ENCODE measurements at places on chromosomes 16 and 17.

DNA sequence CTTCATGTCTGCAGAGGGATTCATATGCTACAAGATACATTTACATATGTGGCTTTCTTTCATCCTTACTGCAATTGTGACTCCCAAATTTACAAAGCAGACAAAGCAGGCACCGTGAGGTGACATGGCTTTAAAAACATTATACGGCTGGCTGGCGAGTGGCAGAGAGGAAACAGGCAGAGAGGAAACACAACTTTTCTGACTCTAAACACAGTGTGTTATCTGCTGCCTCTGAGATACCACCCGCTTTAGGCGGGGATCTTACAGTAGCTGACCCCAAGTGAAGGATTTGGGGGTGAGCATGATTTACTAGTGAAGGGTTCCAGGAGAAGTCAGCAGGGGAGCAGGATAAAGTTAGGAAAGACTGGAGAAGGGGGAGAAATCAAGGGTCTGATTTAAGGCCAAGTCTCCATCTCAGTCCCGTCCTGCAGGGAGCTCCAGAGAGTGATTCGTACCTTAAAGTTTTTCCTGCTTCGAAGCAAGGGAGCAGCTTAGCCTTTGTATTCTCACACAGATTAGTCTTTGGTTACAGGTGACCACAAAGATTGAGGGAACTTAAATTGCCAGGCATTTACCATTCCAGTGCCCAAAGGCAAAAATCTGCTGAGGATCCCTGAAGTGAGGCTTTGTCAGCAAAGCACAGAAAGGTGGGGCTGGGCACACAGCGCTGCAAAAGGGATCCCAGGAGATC, 355.0 kb downstream of the GRIN2A start:
- DNase-seq: no peak

GRCh38 chr17:3602499-3602898, 6.7 kb downstream of the TRPV1 start:
- DNase-seq: no peak

- no peak for DNase-seq
Measured at GRCh38 chr17:77531641-77532040, 390.9 kb downstream of the SEC14L1 start.

GRCh38 chr17:80034791-80035686, 633 bp downstream of the TBC1D16 start:
- no peak for DNase-seq

DNA sequence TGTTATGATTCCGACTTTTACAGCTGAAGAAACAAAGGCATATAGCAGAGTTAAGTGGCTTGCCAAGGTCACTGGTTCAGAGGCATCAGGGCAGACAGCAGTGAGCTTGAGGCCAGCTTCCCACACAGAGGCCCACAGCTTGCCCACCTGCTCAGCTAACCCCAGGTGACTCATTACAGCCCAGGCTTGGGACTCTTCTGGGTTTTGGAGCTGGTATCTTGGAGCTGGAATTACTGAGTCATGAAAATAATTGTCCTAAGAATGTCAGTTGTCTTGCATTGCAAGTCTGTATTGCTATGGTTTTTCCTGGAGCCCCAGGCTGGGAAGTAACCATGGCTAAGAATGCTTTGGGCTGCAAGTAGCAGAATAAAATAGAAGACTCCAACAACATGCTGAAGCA, 32.4 kb upstream of the IRX3 start:
- no peak for DNase-seq

- DNase-seq: no peak
Measured at GRCh38 chr17:17467016-17467415, 9.8 kb upstream of the MED9 start.

DNA sequence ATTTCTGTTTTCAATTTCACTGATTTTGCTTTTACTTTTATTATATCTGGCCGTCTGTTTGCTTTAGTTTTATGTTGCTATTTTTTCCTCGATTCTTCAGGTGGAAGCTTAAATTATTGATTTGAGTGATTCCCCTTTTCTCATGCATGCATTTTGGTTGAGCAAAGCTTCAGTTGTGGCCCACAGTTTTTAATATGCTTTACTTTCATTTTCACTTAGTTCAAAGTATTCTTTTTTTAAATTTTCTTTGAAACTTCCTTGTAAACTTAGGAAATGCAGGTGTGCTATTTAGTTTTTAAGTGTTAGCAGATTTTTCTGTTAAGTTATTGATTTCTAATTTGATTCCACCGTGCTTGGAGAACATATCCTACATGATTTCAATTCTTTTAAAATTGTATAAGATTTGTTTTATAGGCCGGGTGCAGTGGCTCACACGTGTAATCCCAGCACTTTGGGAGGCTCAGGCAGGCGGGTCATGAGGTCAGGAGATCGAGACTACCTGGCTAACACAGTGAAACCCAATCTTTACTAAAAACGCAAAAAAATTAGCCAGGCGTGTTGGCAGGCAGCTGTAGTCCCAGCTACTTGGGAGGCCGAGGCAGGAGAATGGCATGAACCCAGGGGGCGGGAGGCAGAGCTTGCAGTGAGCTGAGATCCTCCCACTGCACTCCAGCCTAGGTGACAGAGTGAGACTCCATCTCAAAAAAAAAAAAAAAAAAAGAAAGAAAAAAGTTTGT, 531.2 kb downstream of the KIF2B start:
- DNase-seq: no peak

GRCh38 chr17:73436954-73437353, 125.2 kb upstream of the CDC42EP4 start:
- DNase-seq: no peak

GRCh38 chr16:85613604-85614337, 649 bp downstream of the GSE1 start:
- no peak for DNase-seq

GRCh38 chr17:32298721-32299579, 33.3 kb downstream of the RHBDL3 start:
- DNase-seq: no peak

DNA sequence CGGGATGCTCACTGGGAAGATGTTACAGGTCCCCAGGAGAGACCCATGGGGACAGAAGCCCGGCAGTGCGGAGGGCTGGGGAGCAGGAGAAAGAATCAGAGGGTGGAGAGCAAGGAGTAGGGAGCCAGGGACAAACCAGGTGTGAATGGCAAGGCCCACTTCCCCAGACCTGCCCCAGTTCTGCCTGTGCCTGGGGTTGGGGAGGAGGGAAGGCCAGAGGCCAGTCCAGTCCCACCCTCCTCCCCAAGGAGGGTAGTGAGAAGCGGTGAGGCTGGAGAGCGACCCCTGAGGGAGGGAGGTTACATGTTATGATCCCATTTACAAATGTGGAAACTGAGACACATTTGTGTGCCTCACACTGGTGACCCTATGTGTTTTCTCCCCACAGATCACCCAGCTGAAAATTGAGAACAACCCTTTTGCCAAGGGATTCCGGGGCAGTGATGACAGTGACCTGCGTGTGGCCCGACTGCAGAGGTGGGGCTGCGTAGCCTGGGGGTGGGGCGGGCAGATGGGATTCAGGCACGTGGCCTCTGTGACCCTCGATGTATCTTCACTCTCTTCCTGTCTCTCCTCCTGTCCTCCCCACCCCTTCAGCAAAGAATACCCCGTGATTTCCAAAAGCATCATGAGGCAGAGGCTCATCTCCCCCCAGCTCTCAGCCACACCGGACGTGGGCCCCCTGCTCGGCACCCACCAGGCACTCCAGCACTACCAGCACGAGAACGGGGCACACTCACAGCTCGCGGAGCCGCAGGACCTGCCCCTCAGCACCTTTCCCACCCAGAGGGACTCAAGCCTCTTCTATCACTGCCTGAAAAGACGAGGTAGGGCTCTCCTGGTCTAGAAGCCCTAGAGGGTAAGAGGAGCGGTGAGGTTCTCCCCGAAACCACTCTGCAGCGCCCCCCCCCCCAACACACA, 27.5 kb downstream of the TBX4 start:
- no peak for DNase-seq

DNA sequence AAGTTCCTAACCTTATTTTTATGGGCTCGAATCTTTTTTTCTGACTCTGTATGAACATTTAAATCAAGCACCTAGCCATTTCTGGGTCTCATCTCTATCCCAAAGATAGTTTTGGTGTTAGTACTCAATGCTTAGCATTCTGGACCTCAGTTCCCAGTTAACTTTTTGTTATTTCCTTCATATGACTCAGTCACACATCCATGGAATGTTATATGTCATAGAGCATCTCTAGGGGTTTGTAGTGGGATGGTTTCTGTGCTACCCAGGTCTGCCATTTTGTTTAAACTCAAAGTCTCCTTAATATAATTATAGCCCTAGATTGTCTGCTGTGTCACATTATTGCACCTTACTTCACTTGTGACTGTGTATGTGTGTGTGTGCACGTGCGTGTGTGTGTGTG, 90.1 kb downstream of the EFCAB13 start:
- no peak for DNase-seq

DNA sequence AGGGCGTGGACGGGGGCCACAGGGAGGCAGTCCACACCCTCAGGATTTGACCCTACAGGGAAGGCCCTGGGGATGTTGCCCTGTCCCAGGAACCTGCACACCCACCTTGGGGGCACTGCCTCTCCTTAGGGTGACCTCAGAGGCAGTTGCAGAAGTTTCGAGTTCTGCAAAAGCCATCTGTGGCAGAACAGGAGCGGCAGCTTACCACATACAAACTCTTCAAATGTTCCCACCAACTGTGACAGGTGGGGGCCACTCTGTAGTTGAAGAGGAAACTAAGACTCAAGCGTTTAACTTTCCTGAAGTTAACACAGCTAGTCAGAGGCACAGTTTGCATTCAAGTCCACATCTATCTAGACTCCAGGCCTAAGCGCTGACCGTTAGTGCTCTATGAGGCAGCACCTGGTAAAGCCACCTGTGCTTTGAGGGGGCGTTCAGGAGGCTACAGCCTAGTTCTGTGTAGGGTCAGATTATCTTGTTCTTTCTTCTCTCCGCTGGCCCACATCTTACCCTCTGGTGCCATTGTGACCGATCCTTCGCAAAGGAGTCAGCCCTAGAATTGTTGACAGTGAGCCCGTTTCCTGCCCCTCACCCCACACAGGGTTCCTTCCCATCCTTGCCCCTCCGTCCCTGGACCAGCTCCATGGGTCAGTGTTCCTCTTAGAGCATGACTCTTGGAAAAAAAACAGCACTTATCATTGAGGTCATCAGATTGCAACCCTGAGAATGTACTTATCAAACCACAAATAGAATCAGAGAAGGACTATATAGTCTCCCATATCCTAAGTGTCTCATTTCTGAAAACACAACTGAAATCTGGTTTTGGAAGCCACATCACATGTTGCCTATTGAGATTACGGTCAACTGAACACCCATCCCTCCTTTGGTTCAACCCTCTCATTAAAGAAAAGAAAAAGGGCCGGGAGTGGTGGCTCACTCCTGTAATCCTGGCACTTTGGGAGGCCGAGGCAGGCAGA, 45.4 kb downstream of the CDH1 start:
- DNase-seq: no peak

Measured in GM12878 (cell line).